ENCODE measurements at places on chromosomes 4 and X. TPM values are rescaled to one million over a fixed set of nuclear protein-coding genes. Genes with fewer than 3 reads are reported as not detected.

The CYSLTR1 gene
- total RNA-seq, result 0.43 TPM

DNA sequence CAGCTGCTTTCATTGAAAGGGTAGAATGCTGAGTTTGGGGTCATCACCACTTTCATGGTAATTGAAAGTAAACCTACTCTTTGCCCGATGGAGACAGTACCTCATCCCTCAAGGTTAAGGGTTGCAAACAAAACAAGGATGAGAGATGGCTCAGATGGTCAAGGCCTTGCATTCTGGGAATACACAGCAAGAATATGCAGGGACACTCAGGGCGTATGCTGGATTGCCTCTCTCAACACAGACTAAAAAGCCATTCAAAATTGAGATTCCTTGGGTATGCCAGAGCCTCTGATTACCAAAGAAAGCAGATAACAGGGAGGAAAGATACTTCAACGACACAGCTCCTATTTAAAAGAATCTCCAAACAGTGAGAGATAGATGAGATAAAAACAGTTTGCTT, 310.4 kb downstream of the ARAP2 start:
- DNase-seq, result no peak

The SLC9A7 gene
- 8.1 TPM for total RNA-seq

The PABPC5 gene
- total RNA-seq, result 7.1 TPM

The NEXMIF gene
- 0.80 TPM for total RNA-seq

GRCh38 chr4:26048378-26048882, 134.4 kb downstream of the SMIM20 start:
- peak; percentile 68 for DNase-seq

DNA sequence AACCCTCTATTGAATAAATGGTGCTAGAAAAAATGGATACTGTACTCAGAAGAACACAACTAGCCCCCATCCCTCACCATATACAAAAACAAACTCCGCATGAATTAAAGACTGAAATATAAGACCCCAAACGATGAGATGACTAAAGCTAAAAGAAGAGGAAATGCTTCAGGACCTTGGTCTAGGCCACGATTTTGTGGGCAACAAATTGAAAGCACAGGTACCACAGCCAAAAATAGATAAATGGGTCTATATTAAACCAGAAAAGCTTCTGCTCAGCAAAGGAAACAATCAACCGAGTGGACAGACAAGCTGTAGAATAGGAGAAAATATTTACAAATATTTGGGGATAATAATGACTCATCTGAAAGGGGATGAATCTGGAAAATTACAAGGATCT, 86.4 kb upstream of the DHRSX start:
- no peak for DNase-seq

DNA sequence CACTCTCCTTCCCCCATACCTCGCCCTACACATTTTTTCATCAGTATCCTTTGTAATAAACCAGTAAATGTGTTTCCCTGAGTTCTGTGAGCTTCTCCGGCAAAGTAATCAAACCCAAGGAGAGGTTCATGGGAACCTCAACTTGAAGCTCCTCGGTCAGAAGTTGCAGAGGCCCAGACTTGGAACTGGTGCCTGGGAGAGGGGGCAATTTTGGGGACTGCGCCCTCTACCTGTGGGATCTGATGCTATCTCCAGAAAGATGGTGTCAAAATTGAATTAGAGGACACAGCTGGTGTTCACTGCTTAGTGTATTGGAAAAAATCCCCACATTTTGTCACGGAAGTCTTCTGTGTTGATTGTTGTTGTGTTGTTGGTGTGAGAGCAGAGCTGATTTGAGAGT, 70.6 kb downstream of the ATP11C start:
- no peak for DNase-seq

DNA sequence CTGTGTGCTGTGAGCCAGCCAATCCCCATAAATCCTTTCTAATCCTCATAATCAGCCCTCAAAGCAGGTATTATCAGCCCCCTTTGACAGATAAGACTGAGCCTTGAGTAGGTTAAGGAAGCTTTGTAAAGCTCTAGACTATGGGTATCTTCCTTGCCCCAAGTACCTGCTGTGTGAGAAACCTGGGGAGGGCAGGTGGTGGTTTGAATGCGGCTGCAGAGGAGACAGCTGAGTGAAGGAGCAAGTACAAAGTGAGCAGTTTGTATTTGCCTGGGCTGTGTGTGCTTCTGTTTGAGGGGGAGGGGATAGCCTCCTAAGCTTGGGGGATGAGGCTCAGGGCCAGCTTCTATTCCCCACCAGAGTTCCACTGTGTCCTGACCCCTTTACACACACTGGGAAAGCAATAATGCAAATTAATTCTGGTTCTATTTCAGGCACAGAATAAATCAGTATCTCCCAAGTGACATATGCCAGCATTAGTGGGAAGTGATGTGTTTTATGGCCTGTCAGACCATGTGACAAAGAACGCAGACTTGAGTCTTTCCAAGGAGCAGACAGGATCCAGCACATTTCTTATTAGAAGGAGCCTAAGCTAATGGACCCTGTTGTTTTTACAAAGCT, 63.5 kb downstream of the EVC start:
- no peak for DNase-seq

The AVPR2 gene
- total RNA-seq, result not detected

The CCDC110 gene
- 3.0 TPM for total RNA-seq

The GPAT3 gene
- total RNA-seq, result 4.4 TPM

DNA sequence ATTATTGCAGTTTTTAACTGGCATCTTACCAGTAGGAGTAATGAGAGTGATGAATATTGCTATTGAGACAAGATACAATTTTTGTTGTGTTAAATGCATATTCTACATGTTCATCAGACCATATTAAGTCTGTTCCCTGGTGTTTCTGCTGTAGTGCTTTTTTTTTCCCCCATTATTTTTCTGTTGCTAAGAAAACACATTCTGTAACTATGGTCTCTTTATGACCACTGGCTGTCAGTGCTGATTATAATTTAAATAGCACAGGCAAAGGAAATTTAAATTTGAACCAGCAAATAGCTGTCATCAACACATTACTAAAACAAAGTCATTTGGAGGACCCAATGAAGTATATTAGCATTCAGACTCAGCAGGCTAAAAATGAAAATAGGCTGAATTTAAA, 98.3 kb upstream of the ANKRD50 start:
- no peak for DNase-seq

- DNase-seq, result no peak
Observed at GRCh38 chrX:133892337-133892736, 93.1 kb downstream of the GPC3 start.

GRCh38 chrX:154598656-154599055, 13.7 kb downstream of the CTAG1A start:
- DNase-seq, result no peak

DNA sequence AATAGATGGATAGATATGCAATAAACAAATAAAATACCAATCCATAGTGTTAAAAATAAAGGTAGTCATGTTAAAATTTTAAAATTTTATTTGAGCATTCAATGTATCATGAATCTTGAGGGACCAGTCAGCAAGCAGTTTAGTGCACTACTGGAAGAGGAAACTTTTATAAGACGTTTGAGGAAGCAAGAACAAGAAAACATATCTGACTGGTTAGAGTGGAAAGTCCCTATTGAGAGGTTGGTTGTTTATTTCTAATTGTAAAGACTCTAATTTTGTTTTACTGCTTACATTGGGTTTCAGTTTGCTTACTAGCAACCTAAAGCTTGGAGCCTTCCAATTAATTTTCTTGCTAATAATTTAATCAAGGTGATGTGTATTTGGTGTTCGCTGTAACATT, 786.2 kb downstream of the RAB28 start:
- no peak for DNase-seq

DNA sequence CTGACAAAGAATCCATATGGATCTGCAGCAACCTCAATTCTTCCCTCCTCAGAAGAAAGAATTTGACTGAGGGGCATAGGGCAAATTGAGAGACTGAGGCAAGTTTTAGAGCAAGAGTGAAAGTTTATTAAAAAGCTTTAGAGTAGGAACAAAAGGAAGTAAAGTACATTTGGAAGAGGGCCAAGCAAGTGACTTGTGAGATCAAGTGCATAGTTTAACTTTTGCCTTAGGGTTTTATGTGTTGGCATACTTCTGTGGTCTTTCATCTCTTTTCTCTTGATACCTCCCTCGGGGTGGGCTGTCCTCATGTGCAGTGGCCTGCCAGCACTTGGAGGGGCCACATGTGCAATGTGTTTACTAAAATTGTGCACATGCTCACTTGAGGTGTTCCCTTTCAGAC, 98.0 kb upstream of the MAGEB16 start:
- DNase-seq, result no peak

GRCh38 chr4:1636490-1637211, 47.5 kb downstream of the FAM53A start:
- no peak for DNase-seq

The CEP135 gene
- 7.7 TPM for total RNA-seq

Data from hepatocyte (in vitro differentiated cells).